Thyroid gland (tissue), 4 donors: ENCODE measurements at places on chromosomes 6 and 20. TPM values are rescaled to one million over a fixed set of nuclear protein-coding genes. Genes with fewer than 3 reads are reported as not detected.

The SLCO4A1 gene
- total RNA-seq: 18.3 TPM

The PTGIS gene
- total RNA-seq: 22.3 TPM

The SNTA1 gene
- 261 TPM for total RNA-seq

The GSTA2 gene
- not detected for total RNA-seq

The CDK19 gene
- 13.1 TPM for total RNA-seq

The SLC35F1 gene
- total RNA-seq: 0.54 TPM

The NINL gene
- 25.8 TPM for total RNA-seq

The DEFB132 gene
- not detected for total RNA-seq

The GATA5 gene
- total RNA-seq: 0.54 TPM

The MARCKS gene
- 51.8 TPM for total RNA-seq

The CARMIL1 gene
- total RNA-seq: 30.8 TPM

The B3GALT4 gene
- 15.7 TPM for total RNA-seq

The PHACTR1 gene
- 4.9 TPM for total RNA-seq

The MED23 gene
- 42.6 TPM for total RNA-seq

The ULBP1 gene
- total RNA-seq: 0.33 TPM

The INSM1 gene
- total RNA-seq: not detected
